ENCODE measurements at places on chromosomes 1 and 21. TPM values are rescaled to one million over a fixed set of nuclear protein-coding genes. Genes with fewer than 3 reads are reported as not detected.

GRCh38 chr1:54400329-54400728 lies 5.9 kb downstream of the SSBP3 start:
- DNase-seq: no peak

The PRAMEF10 gene
- total RNA-seq: not detected

The SELP gene
- total RNA-seq: 13.4 TPM

DNA sequence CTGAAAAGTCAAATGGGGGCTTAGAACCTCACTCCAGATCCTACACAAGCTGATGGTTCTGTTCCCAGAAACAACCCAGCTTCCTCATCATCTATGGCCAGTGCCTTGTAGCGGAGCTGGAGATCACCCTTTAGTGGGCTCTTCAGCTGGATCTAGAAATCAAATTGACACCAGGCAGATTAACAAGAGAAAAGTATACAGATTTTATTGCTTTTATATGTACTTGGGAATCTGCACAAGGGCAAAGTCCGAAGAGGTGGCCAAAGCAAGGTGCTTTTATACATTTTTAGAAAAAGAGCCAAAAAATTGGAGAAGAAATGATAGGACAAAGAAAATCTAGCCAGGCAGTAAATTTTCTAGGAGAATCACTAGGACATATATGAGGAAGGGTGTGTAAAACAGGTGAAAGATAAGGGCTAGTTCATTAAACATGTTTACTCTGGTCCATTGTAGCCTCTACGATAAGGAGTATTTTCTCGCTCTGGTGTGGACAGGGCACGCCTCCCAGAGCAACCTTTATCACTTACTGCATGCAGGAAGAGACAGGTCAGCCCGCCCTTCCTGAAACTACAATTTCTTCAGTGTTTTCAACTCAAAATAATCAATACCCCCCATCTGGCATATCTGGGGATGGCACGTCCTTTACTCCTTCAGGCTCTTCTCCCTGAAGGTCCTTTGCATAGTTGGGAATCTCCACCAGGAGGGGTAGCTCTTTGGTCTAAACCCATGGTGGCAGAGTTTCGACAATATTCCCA lies 14.0 kb upstream of the LGALS8 start:
- no peak for DNase-seq

The REN gene
- 1.3 TPM for total RNA-seq

GRCh38 chr1:199113265-199113869 lies 474.5 kb downstream of the PTPRC start:
- DNase-seq: no peak

DNA sequence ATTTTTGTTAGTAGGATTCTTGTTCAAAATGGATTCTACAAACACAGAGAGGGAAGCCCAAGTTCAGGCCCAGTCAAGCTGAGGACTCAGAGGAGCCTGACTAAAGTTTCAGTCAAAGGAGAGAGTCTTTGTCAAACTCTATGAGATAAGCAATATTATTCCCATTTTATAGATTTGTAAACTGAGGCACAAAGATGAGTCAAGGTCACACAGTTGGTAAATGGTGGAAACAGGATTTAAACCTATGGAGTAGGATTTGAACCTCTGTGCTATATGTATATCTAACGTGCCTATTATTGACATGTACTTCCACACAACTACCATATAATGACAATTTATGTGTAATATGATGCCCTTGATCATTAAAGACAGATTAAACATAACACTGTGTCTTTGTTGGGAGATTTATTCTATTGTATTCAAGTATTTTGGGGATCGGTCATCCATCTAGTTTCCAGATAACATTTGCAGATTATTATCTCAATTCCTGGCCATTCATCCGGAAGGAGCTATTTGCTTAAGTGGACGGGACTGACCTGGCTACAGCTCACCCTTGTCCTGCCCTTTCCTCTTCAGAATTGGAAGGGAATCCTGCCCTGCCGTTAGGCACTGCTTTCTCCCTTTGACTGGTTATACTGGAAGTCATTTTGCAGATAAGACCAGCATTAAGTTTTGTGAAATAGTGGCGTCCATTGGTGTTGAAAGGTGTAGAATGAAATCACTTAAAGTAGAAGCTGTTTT lies 86.1 kb upstream of the LMO4 start:
- no peak for DNase-seq

- DNase-seq: no peak
Measured at GRCh38 chr1:206979379-206980043, 9.3 kb upstream of the FCAMR start.

The C1orf94 gene
- not detected for total RNA-seq

The IFI44 gene
- total RNA-seq: 40.6 TPM

The PLEKHA6 gene
- total RNA-seq: 3.5 TPM

- DNase-seq: no peak
Measured at GRCh38 chr1:68332041-68332440, 99.7 kb upstream of the WLS start.

The KCNE2 gene
- total RNA-seq: not detected

GRCh38 chr1:111234866-111235265 lies 7.4 kb downstream of the CHI3L2 start:
- no peak for DNase-seq

All from mesenteric fat pad (tissue), 1 donor.